Stimulated activated CD4-positive, alpha-beta T cell treated with anti-CD3 and anti-CD28 coated beads, Interleukin-1b, Interleukin-23, amount 100 ng/mL, for 24 hours (primary cell): ENCODE measurements at places on chromosomes 3 and 15.

GRCh38 chr3:197399486-197399885 lies 101.1 kb upstream of the DLG1 start:
- no peak for DNase-seq

DNA sequence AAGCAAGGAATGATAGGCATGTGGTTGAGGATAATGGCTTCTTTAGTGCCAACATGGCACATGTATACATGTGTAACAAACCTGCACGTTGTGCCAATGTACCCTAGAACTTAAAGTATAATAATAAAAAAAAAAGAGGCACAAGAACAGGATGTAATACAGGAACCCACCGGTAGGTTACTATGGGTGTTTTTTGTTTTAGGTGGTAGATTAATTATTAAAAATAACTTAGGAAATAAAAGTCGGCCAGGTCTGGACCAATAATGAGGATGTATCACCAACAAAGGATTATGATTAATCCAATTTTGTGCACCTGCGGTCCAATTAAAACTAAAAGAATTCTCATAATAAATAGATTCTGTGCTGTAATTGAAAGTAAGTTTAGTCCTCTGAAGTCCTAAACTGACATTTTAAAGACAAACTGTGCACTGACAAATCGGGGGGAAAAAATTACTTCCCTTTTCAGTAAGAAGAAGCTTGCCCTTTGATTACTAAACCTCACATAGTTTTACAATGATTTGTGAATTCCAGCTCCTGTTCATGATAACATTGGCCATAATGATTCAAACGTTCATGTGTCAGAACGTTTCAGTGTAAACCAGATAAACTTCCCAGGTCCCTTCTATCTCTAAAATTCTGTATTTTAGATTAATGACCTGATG lies 62.2 kb downstream of the CASR start:
- DNase-seq, result no peak

GRCh38 chr3:186922790-186923189 lies 7.5 kb upstream of the ST6GAL1 start:
- no peak for DNase-seq

GRCh38 chr3:99637368-99638111 lies 854 bp upstream of the COL8A1 start:
- DNase-seq, result no peak

- DNase-seq, result no peak
Measured at GRCh38 chr3:47406762-47407149, 25.9 kb downstream of the PTPN23 start.

- no peak for DNase-seq
Measured at GRCh38 chr3:144774897-144775296, 803.3 kb downstream of the DIPK2A start.

DNA sequence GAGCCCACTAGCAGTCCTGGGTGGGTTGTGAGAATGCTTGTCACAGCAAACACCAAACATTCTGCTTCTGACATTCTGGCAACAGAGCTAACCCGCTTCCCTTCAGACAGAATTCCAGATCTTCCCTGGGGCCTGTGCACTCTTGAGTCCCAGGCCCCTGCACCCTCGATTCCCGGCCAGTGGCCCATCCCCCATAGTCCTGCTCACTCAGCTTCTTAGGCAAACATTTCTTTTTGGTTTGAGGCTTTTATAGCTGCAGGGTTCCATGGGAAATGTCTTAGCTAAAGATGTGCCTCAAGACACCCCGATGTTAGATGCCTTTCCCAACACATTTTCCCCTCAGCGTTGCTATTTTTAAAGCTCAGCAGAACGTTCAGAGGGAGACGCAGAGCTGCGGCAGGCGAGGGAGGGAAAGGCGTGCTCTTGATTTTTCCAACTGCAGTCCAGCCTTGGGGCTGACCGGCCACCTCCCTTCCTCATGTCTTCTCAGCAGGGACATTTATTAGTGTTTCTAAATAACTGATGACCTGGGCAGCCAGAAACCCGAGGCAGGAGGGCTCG lies 35.2 kb downstream of the ABTB1 start:
- no peak for DNase-seq

GRCh38 chr3:43872301-43872700 lies 181.6 kb downstream of the ABHD5 start:
- DNase-seq, result no peak

DNA sequence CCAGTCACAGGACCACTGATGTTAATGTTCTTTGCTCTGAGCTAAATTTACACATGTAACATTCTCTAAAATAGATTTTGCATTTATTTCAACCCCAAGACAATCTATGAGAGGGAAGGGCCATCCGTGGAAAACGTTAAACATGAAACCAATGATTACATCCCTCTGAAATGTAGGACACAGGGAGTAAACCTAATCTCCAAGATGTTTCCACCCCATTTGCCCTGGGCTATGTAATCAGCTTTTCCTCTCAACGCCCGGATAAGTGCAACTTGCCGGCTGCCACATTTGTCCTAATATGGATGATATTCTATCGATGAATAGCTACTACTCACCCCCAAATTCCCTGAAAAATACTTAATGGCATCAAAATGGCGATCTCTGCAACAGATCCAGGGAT lies 6.4 kb upstream of the FMN1 start:
- DNase-seq, result no peak

DNA sequence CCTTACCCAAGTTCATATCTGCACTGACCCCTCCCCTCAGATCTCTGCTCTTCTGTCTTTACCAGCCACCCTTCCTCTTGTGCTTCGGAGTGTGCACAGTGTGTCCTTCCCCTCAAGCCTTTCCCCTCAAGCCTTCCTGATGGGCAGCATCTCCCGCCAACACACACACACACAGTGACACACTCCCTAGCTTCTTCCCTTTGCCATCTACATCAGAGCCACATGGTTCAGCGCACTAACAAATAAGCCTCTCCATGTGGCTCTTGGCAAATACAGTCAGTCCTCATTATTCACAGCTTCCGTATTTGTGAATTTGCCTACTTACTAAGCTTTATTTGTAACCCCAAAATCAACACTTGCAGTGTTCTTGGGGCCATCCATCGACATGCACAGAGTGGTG lies 37.5 kb downstream of the SH3BP5 start:
- DNase-seq, result no peak

DNA sequence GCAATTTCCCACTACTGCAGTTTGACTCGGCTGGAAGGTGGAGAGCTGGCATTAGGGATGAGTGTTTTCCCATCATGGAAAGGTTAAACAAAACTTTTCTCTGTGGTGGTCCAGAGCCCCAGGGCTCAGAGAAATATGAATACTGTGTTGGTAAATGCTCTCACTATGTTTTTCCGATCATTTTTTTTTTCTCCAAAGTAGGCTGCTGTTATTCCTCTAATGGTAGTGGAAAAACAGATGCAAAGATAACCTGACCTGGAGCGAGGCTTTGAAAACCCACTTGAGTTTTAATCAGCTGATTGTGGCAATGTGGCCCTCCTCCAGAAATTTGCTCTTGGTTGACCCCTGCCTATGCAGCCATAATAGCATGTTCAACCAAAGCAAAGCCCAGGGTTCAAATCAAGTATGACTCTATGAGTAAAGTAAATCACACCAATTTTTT lies 320.8 kb upstream of the CTNNB1 start:
- no peak for DNase-seq

GRCh38 chr3:3309887-3310286 lies 130.4 kb upstream of the CRBN start:
- no peak for DNase-seq

- no peak for DNase-seq
Measured at GRCh38 chr15:32723171-32723948, 5.6 kb downstream of the GREM1 start.

- no peak for DNase-seq
Measured at GRCh38 chr3:20772869-20773268, 586.9 kb upstream of the SGO1 start.

GRCh38 chr3:112000367-112000771 lies 1.6 kb downstream of the TAGLN3 start:
- DNase-seq, result no peak

- DNase-seq, result no peak
Measured at GRCh38 chr3:52831500-52832301, 1.2 kb upstream of the ITIH4 start.

- DNase-seq, result no peak
Measured at GRCh38 chr3:45537970-45538640, 56.4 kb upstream of the LIMD1 start.

DNA sequence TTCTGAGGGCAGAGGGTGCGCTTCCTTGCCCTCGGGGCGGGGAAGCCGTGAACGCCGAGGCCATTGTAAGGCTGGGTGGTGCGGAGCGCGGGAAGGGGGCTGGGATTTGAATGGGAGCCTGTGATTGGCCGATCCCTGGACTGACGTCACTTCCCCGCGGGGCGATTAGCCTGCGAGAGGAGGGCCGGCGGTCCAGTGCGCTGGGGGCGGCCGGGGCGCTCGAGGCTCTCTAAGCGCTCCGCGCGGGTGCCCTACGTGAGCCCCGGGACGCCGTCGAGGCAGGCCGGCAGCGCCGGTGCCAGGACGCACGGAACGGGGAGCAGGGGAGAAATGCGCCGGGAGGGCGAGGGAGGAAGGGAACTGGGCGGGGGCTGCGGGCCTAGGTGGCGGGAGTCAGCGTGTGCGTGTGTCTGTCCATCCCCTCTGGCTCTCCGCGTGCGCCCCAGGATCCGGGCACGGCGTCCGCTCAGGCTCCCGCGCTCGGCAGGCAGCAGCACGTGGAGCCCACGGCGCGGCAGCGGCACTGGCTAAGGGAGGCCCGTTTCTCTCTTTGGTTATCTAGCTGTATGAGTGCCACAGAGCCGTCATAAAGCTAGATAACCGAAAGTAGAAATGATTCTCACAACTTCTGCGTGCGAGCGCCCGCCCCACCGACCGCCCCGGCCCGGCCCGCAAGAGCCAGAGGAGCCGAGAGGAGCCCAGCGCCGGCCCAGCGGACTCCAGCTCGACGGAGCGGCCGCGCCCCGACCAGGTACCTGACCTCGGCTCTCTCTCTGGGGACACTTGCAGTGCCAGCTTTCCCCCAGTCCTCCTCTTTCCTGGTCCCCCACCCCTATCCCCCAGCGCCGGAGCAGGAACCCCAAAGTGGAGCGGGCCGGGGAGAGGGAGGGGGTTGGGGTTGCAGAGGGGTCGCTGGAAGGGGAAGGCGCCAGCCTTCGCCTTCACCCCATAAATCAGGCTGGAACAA lies 33.1 kb upstream of the POLG start:
- DNase-seq, result no peak

- DNase-seq, result no peak
Measured at GRCh38 chr3:189683546-189684255, 52.5 kb downstream of the TP63 start.
